CD4-positive, alpha-beta T cell (primary cell): ENCODE measurements at places on chromosomes 7 and 10. TPM values are rescaled to one million over a fixed set of nuclear protein-coding genes. Genes with fewer than 3 reads are reported as not detected.

GRCh38 chr10:96671211-96671890 is 49.0 kb downstream of the PIK3AP1 start:
- H3K4me3 ChIP-seq: no peak overlapping the region
- no peak for DNase-seq
- H3K36me3 ChIP-seq: no peaks in the 10 kb centered on the region

GRCh38 chr7:151744656-151745638 is 132.0 kb downstream of the PRKAG2 start:
- no peak for DNase-seq
- no peak overlapping the region for H3K27ac ChIP-seq
- H3K36me3 ChIP-seq: peaks cover 3% of the 10 kb centered on the region

GRCh38 chr10:35384265-35384868 is 48.1 kb downstream of the CCNY start:
- DNase-seq: no peak
- H3K27me3 ChIP-seq: no peaks in the 10 kb centered on the region
- no peak overlapping the region for H3K27ac ChIP-seq
- H3K36me3 ChIP-seq: no peaks in the 10 kb centered on the region
- H3K4me3 ChIP-seq: no peak overlapping the region

CDHR1 gene
- 0.92 TPM for total RNA-seq

VIPR2 gene
- total RNA-seq: 0.80 TPM

GRCh38 chr10:3961082-3961481 is 176.1 kb upstream of the KLF6 start:
- H3K36me3 ChIP-seq: no peaks in the 10 kb centered on the region
- no peak overlapping the region for H3K27ac ChIP-seq
- peaks cover 35% of the 10 kb centered on the region for H3K4me1 ChIP-seq
- peak; percentile 76 for DNase-seq
- no peak overlapping the region for H3K4me3 ChIP-seq

RAMP3 gene
- total RNA-seq: not detected

DNA sequence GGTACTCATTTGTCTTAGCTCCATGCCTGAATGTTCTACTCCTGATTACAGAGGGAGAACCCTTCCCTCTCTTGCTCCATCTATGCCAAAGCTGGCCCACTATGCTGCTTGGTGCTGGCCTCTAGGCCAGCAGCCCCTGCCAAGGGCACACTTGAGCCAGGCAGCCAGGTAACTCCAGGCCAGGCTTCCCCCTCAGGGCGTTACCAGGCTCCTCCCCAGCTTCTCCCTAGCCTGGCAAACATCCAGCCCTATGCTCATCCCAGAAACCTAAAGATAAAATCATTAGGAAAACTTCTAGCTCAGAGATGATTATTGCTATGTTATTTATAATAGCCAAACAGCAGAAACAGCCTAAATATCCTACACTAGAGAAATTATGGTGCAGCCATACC is 103.7 kb downstream of the KCNMA1 start:
- DNase-seq: no peak
- no peak overlapping the region for H3K4me3 ChIP-seq
- no peaks in the 10 kb centered on the region for H3K36me3 ChIP-seq
- no peak overlapping the region for H3K27ac ChIP-seq
- H3K27me3 ChIP-seq: no peaks in the 10 kb centered on the region

AKR1B1 gene
- 60.6 TPM for total RNA-seq

HOGA1 gene
- not detected for total RNA-seq

ARHGEF5 gene
- total RNA-seq: 9.0 TPM

DNA sequence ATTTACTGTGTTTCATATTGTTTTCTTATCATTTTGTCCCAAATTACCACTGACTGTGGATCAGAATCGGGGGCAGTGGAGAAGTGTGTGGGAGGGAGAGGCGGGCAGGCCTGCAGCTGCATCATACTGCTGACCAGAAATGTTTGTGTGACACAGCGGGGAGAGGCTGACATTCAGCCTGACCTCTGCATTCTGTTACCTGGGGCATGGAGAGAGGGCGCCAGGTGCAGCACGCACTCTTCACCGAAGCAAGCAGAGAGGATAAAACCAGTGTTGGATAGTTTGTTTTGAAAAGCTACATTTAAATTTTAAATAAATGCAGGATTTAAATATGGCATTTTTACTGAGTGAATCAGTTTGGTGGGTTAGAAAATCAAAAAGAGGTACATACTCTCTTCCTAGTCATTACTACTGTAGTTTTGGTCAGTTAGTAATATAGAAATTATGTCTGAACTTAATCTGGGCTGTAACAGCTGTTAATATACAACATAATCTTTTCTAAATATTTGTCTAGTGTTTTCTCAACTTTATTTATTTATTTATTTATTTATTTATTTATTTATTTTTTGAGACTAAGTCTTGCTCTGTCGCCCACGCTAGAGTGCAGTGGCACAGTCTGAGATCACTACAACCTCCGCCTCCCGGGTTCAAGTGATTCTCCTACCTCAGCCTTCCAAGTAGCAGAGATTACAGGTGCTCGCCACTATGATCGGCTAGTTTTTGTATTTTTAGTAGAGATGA is 8.8 kb upstream of the STMP1 start:
- no peak overlapping the region for H3K27ac ChIP-seq
- H3K4me1 ChIP-seq: no peaks in the 10 kb centered on the region
- peaks cover 2% of the 10 kb centered on the region for H3K36me3 ChIP-seq
- H3K27me3 ChIP-seq: no peaks in the 10 kb centered on the region
- DNase-seq: no peak

CNTNAP2 gene
- total RNA-seq: not detected

ACTR1A gene
- 43.3 TPM for total RNA-seq

DNA sequence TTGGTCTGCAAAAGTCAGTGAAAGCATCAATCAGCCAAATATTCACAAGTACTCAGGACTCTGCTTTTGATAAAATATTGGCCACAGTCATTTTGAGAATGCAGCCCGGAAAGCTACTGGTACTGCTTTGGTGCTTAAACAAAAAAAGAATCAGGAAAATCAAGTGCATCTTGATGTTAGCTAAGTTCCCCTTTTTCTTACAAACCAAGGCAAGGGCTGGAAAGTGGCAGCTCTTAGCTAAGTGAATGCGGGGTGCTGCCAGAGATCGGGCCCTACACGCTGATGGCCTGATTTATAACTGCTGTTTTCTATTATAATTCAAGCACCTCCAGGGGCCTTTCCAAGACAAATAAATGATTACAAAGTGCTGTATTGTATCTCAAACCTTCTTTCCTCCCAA is 136.8 kb upstream of the MGMT start:
- no peak for DNase-seq
- H3K4me3 ChIP-seq: no peak overlapping the region
- no peaks in the 10 kb centered on the region for H3K27me3 ChIP-seq
- no peaks in the 10 kb centered on the region for H3K4me1 ChIP-seq

DNA sequence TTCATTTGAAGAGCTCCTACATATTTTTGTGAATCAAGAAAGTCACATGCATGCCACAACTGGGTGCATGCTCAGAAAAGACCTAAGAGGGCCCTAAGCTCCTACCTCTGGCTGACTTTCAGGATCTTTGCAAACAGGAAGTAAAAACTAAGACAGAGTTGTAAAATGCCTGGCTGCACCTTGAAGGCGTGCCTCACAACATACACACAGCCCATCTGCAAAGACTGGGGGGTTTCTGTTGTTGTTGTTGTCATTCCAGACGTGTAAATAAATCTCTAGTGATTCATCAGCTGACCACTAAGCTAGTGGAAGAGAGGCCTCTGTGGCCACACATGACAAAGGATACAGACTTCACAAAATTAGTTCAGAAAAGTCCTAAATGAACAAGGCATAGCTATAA is 31.8 kb downstream of the SMURF1 start:
- no peak overlapping the region for H3K4me3 ChIP-seq
- H3K36me3 ChIP-seq: no peaks in the 10 kb centered on the region
- peaks cover 16% of the 10 kb centered on the region for H3K4me1 ChIP-seq
- no peaks in the 10 kb centered on the region for H3K27me3 ChIP-seq
- H3K27ac ChIP-seq: no peak overlapping the region

DNA sequence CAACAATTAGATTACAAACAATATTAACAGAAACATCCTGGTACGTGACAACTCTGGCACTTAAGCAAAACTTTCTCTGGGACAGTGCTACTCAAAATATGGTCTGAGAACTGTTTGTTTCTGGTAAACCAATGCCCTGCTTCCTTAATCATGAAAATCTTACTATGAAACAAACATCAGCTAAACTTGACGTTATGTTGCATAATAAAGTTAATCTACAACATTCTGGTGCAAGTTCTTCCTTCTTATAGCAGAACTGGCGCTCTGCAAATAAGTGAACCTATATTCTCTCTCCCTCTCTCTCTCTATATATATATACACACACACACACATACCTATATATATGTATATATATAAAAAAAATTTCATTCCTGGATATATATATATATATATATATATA is 7.8 kb downstream of the C7orf33 start:
- H3K4me3 ChIP-seq: no peak overlapping the region
- no peaks in the 10 kb centered on the region for H3K4me1 ChIP-seq
- H3K27ac ChIP-seq: no peak overlapping the region
- H3K36me3 ChIP-seq: no peaks in the 10 kb centered on the region
- no peak for DNase-seq
- H3K27me3 ChIP-seq: peaks cover 2% of the 10 kb centered on the region

ARMS2 gene
- total RNA-seq: not detected

PLA2G12B gene
- not detected for total RNA-seq

DNA sequence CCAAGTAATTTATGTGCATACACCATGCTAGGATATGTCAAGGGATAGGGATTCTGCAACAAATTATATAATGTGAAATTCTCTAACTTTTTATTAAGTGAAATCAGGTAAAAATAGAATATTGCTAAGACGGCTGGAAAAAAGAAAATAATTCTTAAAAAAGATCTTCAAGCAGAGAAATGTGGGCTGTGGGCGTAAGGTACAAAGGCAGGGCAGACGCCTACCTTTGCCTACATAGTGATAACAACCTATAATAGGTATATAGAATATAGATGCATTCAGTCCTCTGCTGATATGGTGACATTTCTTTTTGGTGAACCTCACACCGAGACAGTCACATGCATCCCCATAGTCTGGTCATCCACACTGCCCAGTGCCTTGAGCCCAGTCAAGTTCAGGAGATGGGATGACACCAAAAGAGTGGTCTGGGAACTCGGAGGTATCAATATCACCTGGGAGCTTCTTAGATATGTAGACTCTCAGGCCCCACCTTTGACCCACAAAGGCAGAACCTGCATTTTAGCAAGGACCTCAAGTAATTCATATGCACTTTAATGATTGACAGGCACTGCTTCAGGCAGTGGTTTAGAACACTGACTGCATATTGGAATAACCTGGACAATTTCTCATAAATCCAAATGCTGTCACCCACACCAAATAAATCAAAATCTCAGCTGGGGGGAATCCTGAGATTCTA is 57.5 kb upstream of the ARL4A start:
- H3K4me3 ChIP-seq: no peak overlapping the region
- no peaks in the 10 kb centered on the region for H3K36me3 ChIP-seq
- no peaks in the 10 kb centered on the region for H3K4me1 ChIP-seq
- no peak overlapping the region for H3K27ac ChIP-seq

GRCh38 chr7:129480674-129481363 is 21.5 kb upstream of the SMKR1 start:
- no peak for DNase-seq
- no peaks in the 10 kb centered on the region for H3K4me1 ChIP-seq
- H3K27me3 ChIP-seq: no peaks in the 10 kb centered on the region
- H3K4me3 ChIP-seq: no peak overlapping the region

DNA sequence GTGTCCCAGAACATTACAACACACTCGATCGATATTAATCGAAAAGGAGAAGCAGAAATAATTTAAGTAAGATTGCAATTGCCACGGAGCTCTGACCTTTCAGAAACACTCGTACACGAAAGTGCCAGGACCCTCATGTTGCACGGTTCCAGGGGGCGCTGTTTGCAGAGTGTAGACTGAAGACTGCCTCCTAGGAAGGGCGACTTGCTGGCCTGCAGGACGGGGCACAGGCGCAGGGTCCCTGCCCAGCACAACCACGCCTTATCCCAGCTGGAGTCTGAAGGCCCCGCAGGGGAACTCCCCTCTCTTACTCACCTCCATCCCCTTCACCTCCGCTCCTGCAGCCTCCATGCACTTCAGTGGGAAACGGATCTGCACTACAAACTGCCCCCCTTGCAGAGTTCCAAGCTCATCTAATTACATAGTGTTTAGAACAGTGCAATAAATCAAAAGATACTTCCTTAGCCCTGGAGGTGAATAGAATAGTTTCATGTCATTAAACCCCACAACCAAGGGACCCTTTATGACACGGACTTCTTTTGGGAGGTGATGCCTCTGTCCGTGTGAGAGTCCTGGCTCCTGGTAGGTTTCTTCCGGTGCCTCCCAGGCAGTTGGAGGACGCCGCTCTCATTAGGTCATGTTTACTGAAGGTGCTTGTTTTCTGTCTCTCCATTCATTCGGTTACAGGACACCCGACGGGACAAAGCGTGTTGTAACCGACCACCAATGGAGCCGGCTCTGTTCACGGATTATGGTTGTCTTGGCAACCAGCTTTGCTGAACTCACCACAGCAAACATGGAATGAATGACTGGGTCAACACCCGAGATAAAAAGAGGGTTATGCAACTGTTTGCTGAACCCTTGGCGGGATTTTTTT is 262.2 kb downstream of the BAMBI start:
- H3K4me3 ChIP-seq: no peak overlapping the region
- no peaks in the 10 kb centered on the region for H3K4me1 ChIP-seq
- no peak for DNase-seq
- no peaks in the 10 kb centered on the region for H3K36me3 ChIP-seq
- no peak overlapping the region for H3K27ac ChIP-seq

- H3K4me1 ChIP-seq: peaks cover 60% of the 10 kb centered on the region
- DNase-seq: peak; percentile 89
- H3K4me3 ChIP-seq: peak overlapping the region; percentile 77
- H3K36me3 ChIP-seq: no peaks in the 10 kb centered on the region
Measured at GRCh38 chr7:923108-924041, 31.1 kb downstream of the ADAP1 start.

TNPO3 gene
- total RNA-seq: 17.1 TPM

DNA sequence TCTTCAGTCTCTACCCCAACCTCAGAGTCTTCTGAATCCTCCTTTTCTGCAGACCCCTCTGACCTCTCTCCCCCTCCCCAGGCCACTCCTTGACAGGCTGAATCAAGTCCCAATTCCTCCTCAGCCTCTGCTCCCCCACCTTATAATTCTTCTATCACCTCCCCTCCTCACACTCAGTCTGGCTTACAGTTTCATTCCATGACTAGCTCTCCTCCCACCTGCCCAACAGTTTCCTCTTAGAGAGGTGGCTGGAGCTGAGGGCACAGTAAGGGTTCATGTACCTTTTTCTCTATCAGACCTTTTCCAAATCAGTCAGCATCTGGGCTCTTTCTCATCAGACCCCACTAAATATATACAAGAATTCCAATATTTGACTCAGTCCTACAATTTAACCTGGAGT is 14.6 kb upstream of the LRRC61 start:
- no peak overlapping the region for H3K27ac ChIP-seq
- no peak overlapping the region for H3K4me3 ChIP-seq
- no peaks in the 10 kb centered on the region for H3K4me1 ChIP-seq
- H3K36me3 ChIP-seq: no peaks in the 10 kb centered on the region

- no peak overlapping the region for H3K27ac ChIP-seq
- H3K4me3 ChIP-seq: no peak overlapping the region
- H3K27me3 ChIP-seq: no peaks in the 10 kb centered on the region
Measured at GRCh38 chr7:85065888-85066485, 120.9 kb downstream of the SEMA3D start.

- H3K4me1 ChIP-seq: no peaks in the 10 kb centered on the region
- DNase-seq: no peak
Measured at GRCh38 chr10:132879408-132880127, 62.8 kb downstream of the CFAP46 start.
